ENCODE measurements at places on chromosomes 12 and 14. TPM values are rescaled to one million over a fixed set of nuclear protein-coding genes. Genes with fewer than 3 reads are reported as not detected.
A peak's percentile ranks its signal among the peaks of the same experiment; 100 is the strongest.

DEPDC4 gene
- total RNA-seq: 2.6 TPM

- H3K4me1 ChIP-seq: peaks cover 51% of the 10 kb centered on the region
- DNase-seq: no peak
- H3K4me3 ChIP-seq: peak overlapping the region; percentile 50
- H3K27ac ChIP-seq: peak overlapping the region; percentile 99
- H3K27me3 ChIP-seq: no peaks in the 10 kb centered on the region
Measured at GRCh38 chr12:122886851-122887818, 8.8 kb downstream of the VPS37B start.

SYT1 gene
- 35.5 TPM for total RNA-seq

DNA sequence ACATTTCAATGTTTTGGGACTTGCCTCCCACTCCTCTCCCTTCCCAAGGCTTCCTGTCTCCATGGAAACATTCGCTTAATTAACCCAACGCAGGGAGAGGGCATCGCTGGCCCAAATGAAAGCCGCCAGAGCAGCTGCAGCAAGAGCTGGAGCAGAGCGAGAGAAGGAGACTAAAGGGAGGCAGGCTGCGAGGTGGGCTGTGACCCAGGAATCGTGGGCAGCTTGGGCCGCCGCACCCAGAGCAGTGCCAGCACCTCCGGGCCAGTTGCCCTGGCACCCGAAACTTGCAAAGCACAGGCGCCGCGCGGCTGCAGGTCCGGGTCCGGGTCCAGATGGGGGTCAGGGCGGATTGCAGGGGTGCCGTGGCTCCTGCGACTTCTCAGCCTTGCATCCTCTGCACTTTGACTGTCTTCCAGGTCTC lies 43.5 kb upstream of the PTPRQ start:
- no peak for DNase-seq
- no peaks in the 10 kb centered on the region for H3K4me1 ChIP-seq
- no peak overlapping the region for H3K27ac ChIP-seq
- no peak overlapping the region for H3K4me3 ChIP-seq
- peaks cover 6% of the 10 kb centered on the region for H3K27me3 ChIP-seq

- H3K27ac ChIP-seq: no peak overlapping the region
- H3K4me1 ChIP-seq: peaks cover 20% of the 10 kb centered on the region
- H3K36me3 ChIP-seq: no peaks in the 10 kb centered on the region
- DNase-seq: no peak
Measured at GRCh38 chr14:32254952-32255679, 52.0 kb upstream of the RNU6-8 start.

DNA sequence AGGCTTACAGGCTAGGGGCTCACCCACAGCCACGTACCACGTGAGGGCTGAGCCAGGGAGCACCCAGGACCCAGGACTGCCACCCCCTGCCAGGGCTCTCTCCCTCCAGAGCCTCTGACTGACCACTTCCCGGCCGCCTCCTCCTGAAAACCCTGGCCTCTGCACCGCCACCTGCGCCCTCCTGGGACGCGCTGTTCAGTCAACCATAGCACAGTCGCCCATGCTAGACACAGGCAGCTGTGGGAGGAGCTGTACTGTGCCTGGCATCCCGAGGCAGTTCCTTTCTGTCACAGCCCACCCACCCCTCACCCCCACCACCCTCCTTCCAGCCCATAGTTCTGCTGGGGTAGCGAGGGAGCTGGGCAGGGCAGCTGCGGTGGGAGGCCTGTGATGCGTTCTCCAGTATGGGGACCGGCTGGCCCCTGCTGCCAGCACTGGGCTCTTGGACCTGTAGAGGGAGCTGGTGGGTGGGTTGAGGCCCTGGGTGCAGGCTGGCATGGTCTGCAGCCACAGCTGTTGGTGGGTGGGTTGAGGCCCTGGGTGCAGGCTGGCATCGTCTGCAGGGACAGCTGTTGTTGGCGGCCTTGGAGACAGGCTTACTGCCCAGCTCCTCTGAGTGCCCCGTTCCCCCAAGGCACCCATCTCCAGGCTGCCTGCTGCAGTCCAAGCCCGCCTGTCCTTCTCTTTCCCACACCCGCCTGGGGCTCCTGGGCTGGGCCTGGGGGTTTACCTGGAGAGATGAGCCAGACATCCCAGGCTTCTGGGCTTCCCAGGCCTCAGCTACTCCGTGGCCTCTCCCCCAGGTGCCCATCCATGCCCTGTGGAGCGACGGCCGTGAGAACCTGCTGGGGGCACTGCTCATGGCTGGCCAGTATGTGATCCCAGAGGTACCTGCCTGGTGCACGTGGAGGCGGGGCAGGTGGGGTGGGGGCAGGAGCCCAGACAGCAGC lies 11.5 kb downstream of the ASPG start:
- H3K27me3 ChIP-seq: peaks cover 3% of the 10 kb centered on the region
- H3K36me3 ChIP-seq: no peaks in the 10 kb centered on the region
- no peak for DNase-seq

CCDC197 gene
- total RNA-seq: not detected

- H3K4me3 ChIP-seq: no peak overlapping the region
- DNase-seq: no peak
- peak overlapping the region; percentile 81 for H3K27ac ChIP-seq
- H3K4me1 ChIP-seq: no peaks in the 10 kb centered on the region
Measured at GRCh38 chr14:25120261-25120660, 70.3 kb upstream of the STXBP6 start.

- DNase-seq: no peak
- H3K4me3 ChIP-seq: no peak overlapping the region
- no peaks in the 10 kb centered on the region for H3K36me3 ChIP-seq
- H3K27me3 ChIP-seq: no peaks in the 10 kb centered on the region
- no peak overlapping the region for H3K27ac ChIP-seq
- H3K4me1 ChIP-seq: no peaks in the 10 kb centered on the region
Measured at GRCh38 chr12:23671881-23672280, 277.6 kb downstream of the SOX5 start.

- no peaks in the 10 kb centered on the region for H3K36me3 ChIP-seq
- DNase-seq: no peak
- no peak overlapping the region for H3K27ac ChIP-seq
- H3K4me1 ChIP-seq: no peaks in the 10 kb centered on the region
Measured at GRCh38 chr14:30855345-30856037, 18.9 kb upstream of the COCH start.

GRCh38 chr14:71339650-71340415 lies 432.6 kb downstream of the PCNX1 start:
- DNase-seq: no peak
- no peak overlapping the region for H3K4me3 ChIP-seq
- H3K4me1 ChIP-seq: peaks cover 24% of the 10 kb centered on the region
- H3K27me3 ChIP-seq: no peaks in the 10 kb centered on the region
- peak overlapping the region; percentile 20 for H3K27ac ChIP-seq

DNA sequence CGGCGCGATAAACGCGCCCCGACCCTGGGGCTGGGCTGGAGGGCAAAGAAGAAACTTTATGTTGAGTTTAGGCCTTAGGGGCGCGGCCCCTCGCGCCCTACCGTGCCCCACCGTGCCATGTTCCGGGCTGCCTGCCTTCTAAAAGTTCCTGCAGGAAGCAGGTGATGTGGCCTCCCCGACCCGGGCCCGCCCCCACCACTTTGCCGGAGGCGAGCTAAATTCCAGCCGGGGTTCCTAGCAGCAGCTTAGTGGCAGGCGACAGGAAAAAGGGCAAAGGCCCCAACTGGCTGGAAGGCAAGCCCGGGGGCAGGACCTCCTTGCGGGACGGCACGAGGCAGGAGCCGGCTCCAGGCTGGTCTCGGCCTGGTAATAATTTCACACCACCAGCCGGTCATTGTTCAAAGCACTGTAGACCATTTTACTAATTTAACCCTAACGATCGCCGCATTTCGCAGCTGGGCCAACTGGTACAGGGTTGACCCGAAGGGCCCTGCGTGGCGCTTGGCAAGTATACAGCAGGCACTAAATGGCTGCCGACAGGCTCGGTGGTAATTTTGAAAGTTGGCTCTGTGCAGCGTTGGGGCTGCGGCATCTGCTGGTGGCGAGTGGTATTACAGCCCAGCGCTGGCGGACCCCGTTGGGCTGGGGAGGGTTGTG lies 895 bp upstream of the CCDC88C start:
- peaks cover 32% of the 10 kb centered on the region for H3K4me1 ChIP-seq
- peaks cover 17% of the 10 kb centered on the region for H3K27me3 ChIP-seq
- H3K4me3 ChIP-seq: peak overlapping the region; percentile 78
- peak; percentile 82 for DNase-seq

SETD1B gene
- 28.4 TPM for total RNA-seq

DNA sequence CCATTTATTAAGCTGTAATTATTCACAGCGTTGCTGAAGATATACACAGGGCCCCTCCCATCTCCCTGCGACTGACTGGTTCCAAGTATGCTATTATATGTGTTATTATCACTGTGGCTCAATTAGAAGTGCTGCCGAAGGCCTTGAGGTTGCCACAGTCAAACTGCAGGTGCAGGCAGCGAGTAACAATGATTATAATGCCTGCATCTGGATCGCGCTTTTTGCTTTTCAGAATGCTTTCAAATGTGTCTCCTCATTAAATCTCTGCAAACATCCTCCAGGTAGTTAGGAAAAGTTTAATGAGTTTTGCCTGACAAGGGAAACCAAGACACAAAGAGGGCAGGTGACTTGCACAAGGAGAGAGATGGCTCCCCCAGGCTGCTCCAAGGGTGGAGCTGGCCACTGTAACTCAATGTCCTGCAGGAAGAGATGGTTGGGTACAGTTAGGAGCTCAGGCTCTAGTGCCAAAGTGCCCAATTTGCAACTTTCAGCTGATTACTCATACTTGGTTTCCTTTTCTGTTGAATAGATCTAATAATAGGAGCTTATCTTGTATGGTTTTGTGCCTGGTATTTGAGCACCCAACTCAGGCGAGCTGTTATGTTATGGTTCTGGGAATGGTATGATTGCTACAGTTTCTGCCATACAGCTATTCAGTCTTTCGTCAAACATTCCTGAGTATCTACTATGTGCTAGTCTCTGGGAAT lies 1.7 kb upstream of the SYNE3 start:
- no peak overlapping the region for H3K27ac ChIP-seq
- peaks cover 37% of the 10 kb centered on the region for H3K27me3 ChIP-seq
- H3K4me3 ChIP-seq: peak overlapping the region; percentile 84

GALNT6 gene
- 17.2 TPM for total RNA-seq

SPRYD3 gene
- 43.0 TPM for total RNA-seq

- H3K27ac ChIP-seq: no peak overlapping the region
- H3K4me1 ChIP-seq: no peaks in the 10 kb centered on the region
- no peaks in the 10 kb centered on the region for H3K36me3 ChIP-seq
- DNase-seq: no peak
Measured at GRCh38 chr12:73731658-73732057, 806.0 kb upstream of the ATXN7L3B start.

GRCh38 chr12:66590275-66590985 lies 88.4 kb downstream of the GRIP1 start:
- no peak for DNase-seq
- H3K27me3 ChIP-seq: no peaks in the 10 kb centered on the region
- H3K4me1 ChIP-seq: no peaks in the 10 kb centered on the region
- no peaks in the 10 kb centered on the region for H3K36me3 ChIP-seq
- no peak overlapping the region for H3K27ac ChIP-seq

GRCh38 chr12:112627851-112628250 lies 163.7 kb upstream of the RPH3A start:
- no peak for DNase-seq
- H3K4me3 ChIP-seq: no peak overlapping the region
- H3K36me3 ChIP-seq: no peaks in the 10 kb centered on the region

DNA sequence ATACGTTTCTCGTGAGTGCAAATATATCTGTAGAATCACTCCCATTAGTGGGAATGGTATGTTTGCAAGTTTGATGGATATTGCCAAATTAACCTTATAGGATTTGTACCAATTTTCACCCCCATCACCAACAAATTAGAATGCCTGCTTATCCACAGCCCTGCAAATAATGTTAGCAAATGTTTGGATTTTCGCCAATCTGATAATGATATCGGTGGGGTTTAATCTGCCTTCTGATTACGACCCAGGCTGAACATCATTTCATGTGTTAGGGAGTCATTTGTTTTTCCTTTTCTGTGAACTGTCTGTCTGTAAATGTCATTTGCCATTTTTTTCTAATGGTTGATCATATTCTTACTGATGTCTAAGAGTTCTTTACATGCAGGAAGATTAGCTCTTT lies 4.1 kb upstream of the DAZAP2 start:
- no peaks in the 10 kb centered on the region for H3K27me3 ChIP-seq
- peaks cover 7% of the 10 kb centered on the region for H3K4me1 ChIP-seq
- H3K27ac ChIP-seq: no peak overlapping the region
- DNase-seq: no peak
- no peaks in the 10 kb centered on the region for H3K36me3 ChIP-seq

PLD4 gene
- 0.17 TPM for total RNA-seq

- H3K36me3 ChIP-seq: no peaks in the 10 kb centered on the region
- peak overlapping the region; percentile 17 for H3K4me3 ChIP-seq
- H3K27ac ChIP-seq: no peak overlapping the region
- no peak for DNase-seq
- peaks cover 24% of the 10 kb centered on the region for H3K4me1 ChIP-seq
Measured at GRCh38 chr12:97595426-97595831, 132.8 kb downstream of the RMST start.

DNA sequence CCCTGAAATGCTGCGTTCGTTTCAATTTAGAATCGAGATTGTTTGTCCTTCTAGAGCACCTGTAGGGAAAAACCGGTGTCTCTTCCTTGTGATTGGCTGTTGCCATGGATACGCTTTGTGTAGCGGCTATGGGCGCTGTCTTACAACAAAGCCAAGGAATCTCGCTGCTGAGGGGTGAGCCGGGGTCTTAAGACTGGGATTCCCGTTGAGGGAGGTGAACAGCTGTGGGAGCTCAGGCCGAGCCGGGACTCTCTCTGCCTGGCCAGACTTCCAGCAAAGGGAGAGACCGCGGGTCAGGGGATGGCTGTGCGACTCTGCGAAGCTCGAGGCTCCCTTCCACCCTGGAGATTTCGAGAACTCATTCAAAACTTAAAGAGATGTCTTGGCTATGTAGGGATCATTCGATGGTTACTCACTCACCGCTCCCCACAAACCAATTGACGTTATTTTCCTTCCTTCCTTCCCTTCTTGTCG lies at the start of the genes LRRIQ1 and TSPAN19:
TSS of gene LRRIQ1 (plus strand) at position 118 of the 474 bp plus-strand sequence. CDS start 1,826 bp downstream, outside the sequence.
TSS of gene TSPAN19 (minus strand) at position 44 of the 474 bp plus-strand sequence. CDS start 6,331 bp downstream, outside the sequence.
- DNase-seq: peak; percentile 79
- peaks cover 13% of the 10 kb centered on the region for H3K27me3 ChIP-seq
- H3K27ac ChIP-seq: peak within 1 kb of the TSS; percentile 93
- no peaks in the 10 kb centered on the region for H3K36me3 ChIP-seq

C12orf60 gene
- total RNA-seq: 2.7 TPM

GRCh38 chr14:32201816-32202490 lies at the start of gene RNU6-7:
TSS of gene RNU6-7 (plus strand) at chr14:32202045.
- no peak for DNase-seq
- peaks cover 3% of the 10 kb centered on the region for H3K4me1 ChIP-seq
- H3K4me3 ChIP-seq: peak within 1 kb of the TSS; percentile 94
- no peaks in the 10 kb centered on the region for H3K36me3 ChIP-seq
- peak within 1 kb of the TSS; percentile 99 for H3K27ac ChIP-seq

All from type B pancreatic cell (in vitro differentiated cells).